ENCODE measurements at places on chromosomes 6 and 20.

DNA sequence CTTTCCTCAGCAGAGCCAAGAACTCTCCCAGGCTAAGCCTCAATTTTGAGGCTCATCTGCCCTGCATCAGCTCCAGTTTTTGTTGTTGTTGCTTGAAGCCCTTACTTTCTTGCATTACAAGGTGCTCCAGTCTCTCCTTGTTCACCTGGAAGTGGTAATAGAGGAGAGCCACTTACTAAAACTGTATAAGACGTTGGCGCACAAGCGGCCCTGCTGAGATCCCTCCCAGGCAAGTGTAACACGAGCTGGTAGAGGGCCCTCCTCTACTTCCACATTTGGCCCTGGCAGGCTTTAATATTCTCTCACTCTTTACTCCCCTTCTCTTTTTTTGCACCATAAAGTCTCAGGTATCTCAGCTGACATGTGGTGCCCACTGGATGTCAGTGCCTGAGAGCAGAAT lies 19.5 kb downstream of the GCM2 start:
- no peaks in the 10 kb centered on the region for H3K36me3 ChIP-seq
- no peaks in the 10 kb centered on the region for H3K27me3 ChIP-seq
- no peaks in the 10 kb centered on the region for H3K4me1 ChIP-seq
- no peak overlapping the region for H3K4me3 ChIP-seq

DNA sequence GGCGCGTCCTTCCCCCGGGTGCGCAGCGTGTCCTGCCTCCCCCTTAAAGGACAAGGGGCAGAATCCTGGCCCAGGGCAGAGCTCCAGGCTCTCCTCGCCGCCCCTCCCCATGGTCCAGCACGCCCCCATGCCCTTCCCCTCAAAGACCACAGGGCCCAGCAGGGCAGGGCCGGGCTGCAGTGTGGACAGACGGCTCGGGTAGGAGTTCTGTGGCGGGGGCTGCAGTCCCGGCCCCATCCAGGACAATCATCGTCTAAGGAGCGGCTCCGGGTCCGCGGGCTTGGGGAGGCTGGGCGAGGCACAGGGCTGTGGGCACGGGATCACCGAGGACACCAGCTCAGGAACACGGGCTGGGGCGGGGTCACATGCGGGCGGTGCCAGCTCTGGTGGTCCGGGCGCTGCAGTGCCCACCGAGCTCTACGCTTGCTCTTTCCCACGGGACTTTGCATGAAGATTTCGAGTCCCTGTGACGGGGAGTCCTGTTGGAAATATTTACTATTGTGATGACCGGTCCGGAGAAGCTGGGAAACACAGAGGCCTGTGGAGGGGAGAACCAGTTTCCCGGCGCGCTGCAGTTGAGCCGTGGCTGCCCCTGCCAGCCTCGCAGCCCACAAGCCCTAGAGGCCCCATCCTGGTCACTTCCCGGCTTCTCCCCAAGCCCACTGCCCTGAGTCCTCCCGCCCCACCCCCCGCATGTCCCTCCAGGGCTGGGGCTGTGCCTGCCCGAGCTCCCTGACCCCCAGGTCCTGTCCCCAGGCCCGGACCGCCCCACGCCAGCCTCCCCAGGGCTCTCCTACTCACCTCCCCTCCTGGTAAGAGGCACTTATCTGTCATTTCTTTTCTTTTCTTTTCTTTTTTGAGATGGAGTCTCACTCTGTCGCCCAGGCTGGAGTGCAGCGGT lies 20.6 kb downstream of the SLC17A9 start:
- H3K36me3 ChIP-seq: no peaks in the 10 kb centered on the region
- no peak overlapping the region for H3K27ac ChIP-seq
- H3K27me3 ChIP-seq: peaks cover 12% of the 10 kb centered on the region
- peak overlapping the region; percentile 58 for H3K4me3 ChIP-seq
- peaks cover 16% of the 10 kb centered on the region for H3K4me1 ChIP-seq

- DNase-seq: no peak
- no peaks in the 10 kb centered on the region for H3K27me3 ChIP-seq
- H3K4me1 ChIP-seq: peaks cover 15% of the 10 kb centered on the region
- no peak overlapping the region for H3K27ac ChIP-seq
- H3K4me3 ChIP-seq: no peak overlapping the region
- no peaks in the 10 kb centered on the region for H3K36me3 ChIP-seq
Observed at GRCh38 chr6:27759930-27760329, 152.3 kb downstream of the OR2B2 start.

- peaks cover 6% of the 10 kb centered on the region for H3K36me3 ChIP-seq
- no peak overlapping the region for H3K27ac ChIP-seq
- no peak overlapping the region for H3K4me3 ChIP-seq
- H3K4me1 ChIP-seq: no peaks in the 10 kb centered on the region
- H3K27me3 ChIP-seq: no peaks in the 10 kb centered on the region
Observed at GRCh38 chr6:136657666-136658065, 107.4 kb upstream of the MAP7 start.

- H3K27me3 ChIP-seq: no peaks in the 10 kb centered on the region
- no peaks in the 10 kb centered on the region for H3K4me1 ChIP-seq
- no peak overlapping the region for H3K4me3 ChIP-seq
- H3K36me3 ChIP-seq: peaks cover 21% of the 10 kb centered on the region
- peak overlapping the region; percentile 19 for H3K27ac ChIP-seq
Observed at GRCh38 chr6:53043581-53043980, 21.6 kb upstream of the FBXO9 start.

DNA sequence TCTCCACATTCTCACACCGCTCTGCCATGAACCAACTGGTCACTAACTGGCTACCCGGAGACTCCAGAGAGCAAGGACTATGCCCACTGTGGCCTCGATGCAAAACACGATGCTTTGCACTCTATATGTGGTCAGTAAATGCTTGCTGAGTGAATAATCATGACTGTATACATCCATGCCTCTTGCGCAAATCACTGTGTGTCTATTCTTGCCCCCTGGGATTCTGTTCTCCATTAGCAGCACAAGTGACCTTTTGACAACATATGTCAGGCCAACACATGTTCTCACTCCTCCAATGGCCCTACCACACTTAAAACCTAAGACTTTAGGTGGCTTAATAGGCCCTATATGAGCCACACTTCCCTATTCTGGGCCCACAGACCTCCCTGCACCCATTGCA lies 16.9 kb downstream of the KIF16B start:
- H3K36me3 ChIP-seq: no peaks in the 10 kb centered on the region
- H3K4me1 ChIP-seq: peaks cover 19% of the 10 kb centered on the region
- DNase-seq: no peak

GRCh38 chr6:35725721-35726438 lies 11.0 kb upstream of the ARMC12 start:
- no peaks in the 10 kb centered on the region for H3K27me3 ChIP-seq
- no peak for DNase-seq
- H3K4me3 ChIP-seq: no peak overlapping the region
- peaks cover 68% of the 10 kb centered on the region for H3K4me1 ChIP-seq
- H3K36me3 ChIP-seq: no peaks in the 10 kb centered on the region

- no peaks in the 10 kb centered on the region for H3K36me3 ChIP-seq
- no peak for DNase-seq
- H3K4me3 ChIP-seq: no peak overlapping the region
- peaks cover 26% of the 10 kb centered on the region for H3K27me3 ChIP-seq
Observed at GRCh38 chr6:41155132-41155805, 1.1 kb upstream of the TREML1 start.

GRCh38 chr6:108835218-108835850 lies 12.9 kb upstream of the ARMC2 start:
- no peak overlapping the region for H3K4me3 ChIP-seq
- peaks cover 30% of the 10 kb centered on the region for H3K4me1 ChIP-seq
- H3K27ac ChIP-seq: no peak overlapping the region
- DNase-seq: peak; percentile 35
- H3K36me3 ChIP-seq: no peaks in the 10 kb centered on the region

- H3K27me3 ChIP-seq: no peaks in the 10 kb centered on the region
- no peaks in the 10 kb centered on the region for H3K4me1 ChIP-seq
- H3K4me3 ChIP-seq: no peak overlapping the region
- no peaks in the 10 kb centered on the region for H3K36me3 ChIP-seq
- DNase-seq: no peak
Observed at GRCh38 chr6:74415056-74415455, 719.1 kb downstream of the CD109 start.

- peak overlapping the region; percentile 56 for H3K4me3 ChIP-seq
- no peaks in the 10 kb centered on the region for H3K27me3 ChIP-seq
- H3K27ac ChIP-seq: peak overlapping the region; percentile 83
- peaks cover 5% of the 10 kb centered on the region for H3K4me1 ChIP-seq
- H3K36me3 ChIP-seq: peaks cover 13% of the 10 kb centered on the region
Observed at GRCh38 chr6:169654598-169655391, 47.0 kb downstream of the WDR27 start.

GRCh38 chr6:160007611-160008010 lies 38.7 kb downstream of the IGF2R start:
- no peaks in the 10 kb centered on the region for H3K36me3 ChIP-seq
- peak overlapping the region; percentile 30 for H3K27ac ChIP-seq
- peaks cover 47% of the 10 kb centered on the region for H3K4me1 ChIP-seq
- H3K27me3 ChIP-seq: no peaks in the 10 kb centered on the region
- DNase-seq: no peak

- H3K27ac ChIP-seq: peak overlapping the region; percentile 18
- H3K36me3 ChIP-seq: no peaks in the 10 kb centered on the region
- no peaks in the 10 kb centered on the region for H3K27me3 ChIP-seq
- DNase-seq: no peak
Observed at GRCh38 chr20:54267483-54268003, 59.7 kb downstream of the PFDN4 start.

DNA sequence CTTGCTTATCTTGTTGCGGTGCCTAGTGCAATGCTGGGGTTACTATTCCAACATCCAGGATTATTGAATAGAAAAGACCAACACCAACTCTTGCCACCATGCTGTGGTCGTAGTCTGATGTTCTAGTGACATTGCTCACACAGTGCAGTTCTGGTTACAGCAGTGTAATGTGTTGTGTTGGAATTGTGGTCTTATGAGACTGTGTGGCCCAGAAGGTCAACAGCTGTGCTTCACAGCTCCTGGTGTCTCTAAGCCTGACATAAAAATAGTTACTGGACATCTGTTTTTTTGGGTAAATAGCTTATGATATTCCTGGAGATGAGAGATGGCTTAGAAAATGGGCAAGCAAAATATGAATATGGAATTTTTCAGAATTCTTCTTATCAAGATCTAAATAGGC lies 57.6 kb downstream of the SLC22A2 start:
- H3K36me3 ChIP-seq: no peaks in the 10 kb centered on the region
- no peak overlapping the region for H3K4me3 ChIP-seq
- no peaks in the 10 kb centered on the region for H3K27me3 ChIP-seq
- no peak overlapping the region for H3K27ac ChIP-seq
- H3K4me1 ChIP-seq: no peaks in the 10 kb centered on the region

- no peak for DNase-seq
- no peaks in the 10 kb centered on the region for H3K4me1 ChIP-seq
- H3K27me3 ChIP-seq: no peaks in the 10 kb centered on the region
- H3K36me3 ChIP-seq: no peaks in the 10 kb centered on the region
- no peak overlapping the region for H3K27ac ChIP-seq
- H3K4me3 ChIP-seq: no peak overlapping the region
Observed at GRCh38 chr6:128397996-128398395, 122.4 kb downstream of the PTPRK start.

GRCh38 chr6:44223319-44224028 lies at the start of gene SLC29A1:
SLC29A1 (plus strand) TSS chr6:44223595; CDS start chr6:44227314, 3,719 bp downstream.
- no peak for DNase-seq
- H3K36me3 ChIP-seq: no peaks in the 10 kb centered on the region
- H3K27ac ChIP-seq: peak within 1 kb of the TSS; percentile 91
- no peaks in the 10 kb centered on the region for H3K27me3 ChIP-seq
- peaks cover 95% of the 10 kb centered on the region for H3K4me1 ChIP-seq

DNA sequence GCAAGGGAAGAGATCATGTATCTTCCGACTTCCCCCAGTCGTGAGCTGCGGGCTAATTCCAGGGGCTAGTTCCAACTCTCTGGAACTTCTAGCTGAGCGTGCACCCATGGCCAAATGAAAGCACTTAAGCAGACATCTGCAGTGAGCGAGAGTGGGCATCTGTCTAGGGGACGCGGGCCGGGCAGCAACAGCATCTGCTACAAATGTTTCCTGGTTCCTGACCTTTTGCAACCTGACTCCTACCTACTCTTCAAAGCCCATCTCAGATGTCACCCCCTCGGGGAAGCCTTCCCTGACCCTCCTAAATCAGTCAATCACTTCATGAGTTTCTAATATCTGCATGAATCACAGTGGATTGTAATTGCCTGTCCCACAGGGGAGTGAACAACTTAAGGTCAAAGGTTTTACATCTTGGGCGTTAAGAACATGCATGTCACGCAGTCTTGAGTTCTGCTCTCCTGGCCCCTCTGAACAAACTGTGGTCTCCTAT lies 141.9 kb downstream of the CEBPB start:
- no peak for DNase-seq
- no peaks in the 10 kb centered on the region for H3K36me3 ChIP-seq
- no peaks in the 10 kb centered on the region for H3K27me3 ChIP-seq
- peaks cover 50% of the 10 kb centered on the region for H3K4me1 ChIP-seq

- H3K4me3 ChIP-seq: no peak overlapping the region
- H3K36me3 ChIP-seq: no peaks in the 10 kb centered on the region
- no peaks in the 10 kb centered on the region for H3K27me3 ChIP-seq
- DNase-seq: no peak
- no peaks in the 10 kb centered on the region for H3K4me1 ChIP-seq
Observed at GRCh38 chr20:43271980-43272379, 82.3 kb upstream of the PTPRT start.

- no peaks in the 10 kb centered on the region for H3K36me3 ChIP-seq
- peaks cover 17% of the 10 kb centered on the region for H3K4me1 ChIP-seq
- no peak for DNase-seq
- H3K4me3 ChIP-seq: no peak overlapping the region
- H3K27ac ChIP-seq: no peak overlapping the region
Observed at GRCh38 chr6:32949113-32949512, 3.8 kb downstream of the HLA-DMA start.

- H3K36me3 ChIP-seq: no peaks in the 10 kb centered on the region
- no peaks in the 10 kb centered on the region for H3K4me1 ChIP-seq
- DNase-seq: no peak
- H3K27me3 ChIP-seq: no peaks in the 10 kb centered on the region
Observed at GRCh38 chr6:152343735-152344360, 293.3 kb downstream of the SYNE1 start.

- no peak overlapping the region for H3K4me3 ChIP-seq
- DNase-seq: no peak
- H3K4me1 ChIP-seq: no peaks in the 10 kb centered on the region
- H3K27me3 ChIP-seq: no peaks in the 10 kb centered on the region
- no peaks in the 10 kb centered on the region for H3K36me3 ChIP-seq
Observed at GRCh38 chr6:149503276-149503675, 18.5 kb upstream of the ZC3H12D start.

GRCh38 chr20:58441723-58442122 lies 52.7 kb downstream of the VAPB start:
- peaks cover 15% of the 10 kb centered on the region for H3K36me3 ChIP-seq
- H3K27ac ChIP-seq: no peak overlapping the region
- H3K4me3 ChIP-seq: no peak overlapping the region
- no peaks in the 10 kb centered on the region for H3K27me3 ChIP-seq

DNA sequence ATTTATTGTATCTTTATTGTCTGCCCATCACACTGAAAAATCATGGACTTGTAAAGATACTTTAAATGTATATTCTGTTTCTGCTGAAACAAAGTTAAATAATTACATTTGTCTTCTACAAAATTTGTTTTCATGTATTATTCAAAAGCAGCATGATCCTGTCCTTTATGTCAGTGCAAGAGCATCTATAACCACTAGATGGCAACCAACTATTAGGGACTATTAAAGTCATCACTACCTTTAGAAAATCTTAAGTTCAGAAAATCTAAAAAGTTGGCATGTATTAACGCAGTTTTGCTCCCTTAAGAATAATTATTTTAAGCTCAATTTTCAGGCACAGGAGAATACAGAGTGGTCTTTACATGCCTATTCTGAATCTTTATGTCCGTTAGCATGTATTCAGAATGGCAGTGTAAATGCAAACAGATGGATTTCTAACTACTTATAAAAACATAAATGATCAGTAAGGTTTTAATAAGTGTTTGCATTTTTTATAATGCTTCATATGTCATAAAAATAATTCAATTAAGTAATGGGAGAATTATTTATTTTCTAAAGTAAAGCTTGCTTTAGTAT lies 17.8 kb downstream of the TMEM30A start:
- H3K27ac ChIP-seq: no peak overlapping the region
- peaks cover 32% of the 10 kb centered on the region for H3K4me1 ChIP-seq
- H3K4me3 ChIP-seq: no peak overlapping the region
